Stimulated activated CD8-positive, alpha-beta memory T cell treated with anti-CD3 and anti-CD28 coated beads, Interleukin-4, amount 100 ng/mL, for 4 hours (primary cell): ENCODE measurements at places on chromosomes 2 and 18.

GRCh38 chr18:59208602-59209125 is 11.3 kb upstream of the GRP start:
- DNase-seq = no peak

- no peak for DNase-seq
Measured at GRCh38 chr2:16785149-16785548, 119.5 kb upstream of the CYRIA start.

GRCh38 chr18:25592804-25593360 is 240.9 kb upstream of the ZNF521 start:
- DNase-seq = no peak

DNA sequence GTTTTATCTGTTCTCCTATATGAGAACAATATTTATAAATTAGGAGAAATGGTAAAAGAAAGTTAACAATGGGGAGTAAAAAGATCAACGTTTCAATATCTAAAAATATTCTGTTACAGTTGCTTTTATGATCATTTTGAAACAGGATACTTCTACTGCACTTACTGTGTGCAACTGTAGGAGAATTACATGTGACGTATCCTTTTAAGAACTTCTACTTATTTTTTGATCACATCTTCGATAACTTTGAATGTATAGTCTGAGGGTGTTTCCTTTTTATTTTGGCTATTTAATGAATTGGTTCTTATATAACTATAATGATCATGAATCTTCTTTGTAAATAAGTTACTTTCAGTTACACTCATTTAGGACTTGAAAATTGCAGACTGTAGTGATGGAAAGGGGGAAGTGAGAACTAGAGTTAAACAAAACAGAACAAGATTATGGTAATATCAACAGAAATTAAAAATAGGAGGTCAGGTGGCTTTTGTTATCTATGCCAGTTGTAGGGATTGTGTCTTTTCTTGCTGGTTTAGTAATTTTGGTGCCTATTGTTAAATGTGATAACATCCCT is 109.9 kb downstream of the MSTN start:
- DNase-seq = no peak

- DNase-seq = no peak
Measured at GRCh38 chr2:223884399-223884798, 47.0 kb upstream of the AP1S3 start.

- DNase-seq = no peak
Measured at GRCh38 chr2:11352781-11353537, 8.5 kb upstream of the ROCK2 start.

DNA sequence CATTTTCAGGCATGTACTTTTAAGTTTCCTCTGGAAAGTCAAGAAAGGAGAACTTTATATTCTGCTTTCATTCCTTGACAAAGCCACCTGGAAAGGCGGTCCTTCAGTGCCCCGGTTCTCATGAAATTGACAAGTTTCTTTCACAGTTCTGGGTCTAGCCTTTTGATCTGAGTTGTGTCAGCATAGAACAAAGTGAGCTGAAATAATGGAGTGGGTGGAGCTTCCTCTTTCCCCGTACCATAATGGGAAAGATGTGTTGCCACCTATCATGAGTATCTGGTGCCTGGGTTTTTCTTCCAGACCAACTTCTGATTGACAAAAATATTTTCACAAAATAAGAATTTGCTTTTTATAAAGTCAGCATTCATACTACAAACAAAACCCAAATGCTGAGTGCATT is 49.3 kb downstream of the PTRHD1 start:
- DNase-seq = no peak

DNA sequence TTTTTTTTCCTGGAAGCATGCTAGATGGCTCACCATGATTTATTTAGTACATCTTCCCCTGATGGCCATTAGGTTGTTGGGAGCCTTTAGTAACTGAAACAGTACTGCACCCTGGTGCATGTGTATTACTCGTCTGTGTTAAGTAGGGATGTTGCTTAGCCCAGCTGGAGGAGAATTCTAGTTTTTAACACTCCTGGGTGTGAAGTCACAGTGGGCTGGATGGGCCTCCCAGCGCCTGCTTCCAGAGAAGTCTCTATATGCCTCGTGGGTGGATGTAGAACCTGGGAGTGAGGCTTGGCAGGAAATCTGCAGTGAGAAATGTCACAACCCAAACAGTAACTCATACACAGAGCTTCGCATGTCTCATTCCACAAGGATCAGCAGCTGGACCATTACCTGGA is 28.9 kb upstream of the NT5DC4 start:
- no peak for DNase-seq

GRCh38 chr2:107542314-107542740 is 284.4 kb upstream of the RGPD4 start:
- DNase-seq = no peak

GRCh38 chr18:55404136-55404830 is 183.7 kb downstream of the TCF4 start:
- DNase-seq = no peak

GRCh38 chr2:215870088-215870490 is 143.3 kb downstream of the MREG start:
- no peak for DNase-seq

- no peak for DNase-seq
Measured at GRCh38 chr2:134455426-134455825, 201.6 kb downstream of the MGAT5 start.

GRCh38 chr2:188517549-188518215 is 226.0 kb downstream of the GULP1 start:
- DNase-seq = no peak

GRCh38 chr18:9690418-9691188 is 17.5 kb upstream of the RAB31 start:
- no peak for DNase-seq

- peak; percentile 78 for DNase-seq
Measured at GRCh38 chr2:237700512-237701032, 73.2 kb downstream of the LRRFIP1 start.
